Activated naive CD8-positive, alpha-beta T cell treated with anti-CD3 and anti-CD28 coated beads for 36 hours (primary cell): ENCODE measurements at places on chromosomes 3 and 15. TPM values are rescaled to one million over a fixed set of nuclear protein-coding genes. Genes with fewer than 3 reads are reported as not detected.
A peak's percentile ranks its signal among the peaks of the same experiment; 100 is the strongest.

DNA sequence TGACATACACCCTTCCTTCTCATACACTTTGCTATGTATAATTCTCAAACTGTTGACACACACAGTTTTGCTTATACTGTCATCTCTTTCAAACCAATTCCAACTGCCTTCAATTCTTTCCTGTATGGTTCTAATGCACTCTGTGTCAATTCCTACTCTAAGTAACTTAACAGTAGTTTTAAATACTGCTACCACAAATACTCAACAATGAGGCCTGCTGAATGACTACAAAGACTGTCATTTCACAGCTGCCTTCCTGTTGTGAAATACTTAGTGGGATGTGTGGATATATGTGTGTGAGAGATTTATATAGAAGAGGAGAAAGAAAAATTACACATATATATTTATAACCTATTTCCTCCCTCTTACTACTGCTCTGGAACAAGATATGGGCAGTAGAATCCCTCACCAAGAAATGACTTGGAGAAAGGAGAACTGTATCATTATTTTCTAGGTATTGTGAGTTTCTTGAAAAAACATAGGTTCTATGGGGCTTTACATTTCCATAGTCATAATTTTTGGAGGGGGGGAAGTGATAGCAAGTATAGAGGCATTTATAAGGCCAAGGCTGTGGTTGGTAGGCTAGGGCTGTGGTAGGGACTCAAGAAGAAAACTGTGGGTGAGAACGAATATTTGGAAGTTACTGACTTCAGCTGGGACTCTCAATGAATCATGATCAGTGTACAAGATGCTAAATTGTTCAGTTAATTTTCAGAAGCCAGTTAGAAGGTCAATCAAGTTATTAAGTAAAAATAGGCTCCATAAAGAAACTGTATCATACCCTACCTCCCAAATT is 88.7 kb downstream of the ANKRD28 start:
- no peak for DNase-seq

DNA sequence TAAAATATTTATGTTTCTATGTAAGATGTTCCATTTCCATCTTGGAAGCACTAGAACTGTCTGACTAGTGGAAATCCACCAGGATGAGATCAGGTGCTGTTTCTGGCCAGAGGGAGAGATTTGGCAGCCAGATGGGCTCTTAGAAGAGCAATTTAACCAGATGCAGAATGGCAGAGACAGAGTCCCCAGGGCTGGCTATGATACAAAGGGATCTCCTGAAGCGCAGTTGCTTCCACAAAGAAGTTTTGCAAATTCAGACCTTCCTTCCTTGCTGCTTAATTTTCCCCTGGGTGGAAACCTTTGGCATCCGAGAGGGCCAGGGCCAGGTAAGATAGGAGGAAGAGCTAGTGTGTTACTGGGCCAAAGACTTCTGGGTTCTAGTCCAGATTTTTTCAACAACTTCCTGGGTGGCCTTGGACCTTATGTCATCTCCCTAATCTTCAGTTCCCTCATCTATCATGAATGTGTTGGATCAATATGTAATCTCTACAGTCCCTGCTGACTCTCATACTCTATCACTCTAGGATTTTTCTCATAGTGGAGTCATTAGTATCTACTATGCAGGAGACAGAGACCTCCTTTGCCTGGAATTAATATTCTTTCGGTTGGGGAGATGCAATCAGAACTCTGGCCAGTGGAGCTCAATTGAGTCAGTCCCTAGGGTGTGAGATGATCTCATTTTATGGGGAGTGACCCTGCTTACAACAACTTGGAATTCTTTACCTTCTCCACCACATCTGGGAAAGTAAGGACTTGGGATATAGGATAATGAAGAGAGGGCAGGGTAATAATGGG is 41.1 kb upstream of the NDUFB4 start:
- no peak for DNase-seq

DNA sequence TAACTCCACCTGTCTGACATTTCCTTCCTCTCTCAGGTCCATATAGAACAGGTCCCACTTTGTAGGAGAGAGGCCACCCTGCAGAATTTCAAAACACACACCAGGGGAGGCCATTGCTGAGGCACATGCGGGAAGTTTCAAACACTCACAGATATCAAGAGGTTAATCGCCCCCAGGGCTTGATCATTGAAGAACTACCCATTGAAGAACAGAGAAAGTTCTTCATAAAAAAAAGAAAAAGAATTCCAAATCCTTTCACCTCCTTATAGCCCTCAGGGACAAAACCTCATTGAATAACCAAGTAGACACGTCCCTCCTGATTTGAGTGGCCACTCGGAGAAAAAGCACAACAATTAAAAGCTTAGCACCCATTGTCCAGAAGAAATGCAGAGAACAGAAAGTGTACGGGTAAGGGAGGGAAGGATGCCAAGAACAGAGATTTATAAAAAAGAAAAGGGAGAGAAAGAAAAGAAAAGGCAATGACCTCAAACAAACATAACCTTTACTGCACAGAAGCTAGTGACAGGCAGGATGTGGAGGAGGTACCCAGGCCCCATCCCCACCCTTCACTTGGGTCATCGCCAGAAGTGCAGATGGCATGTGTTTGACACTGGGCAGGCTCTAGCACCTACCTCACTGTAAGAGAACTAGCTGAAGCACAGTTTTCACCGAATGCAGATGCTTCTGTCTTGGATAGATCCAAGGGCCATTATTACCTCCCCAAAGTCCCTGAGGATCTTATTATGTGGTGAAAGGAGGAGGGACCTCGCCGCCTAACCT is 112.3 kb upstream of the HES1 start:
- no peak for DNase-seq

GRCh38 chr3:16520970-16521881 is 7.7 kb upstream of the RFTN1 start:
- DNase-seq: no peak

DNA sequence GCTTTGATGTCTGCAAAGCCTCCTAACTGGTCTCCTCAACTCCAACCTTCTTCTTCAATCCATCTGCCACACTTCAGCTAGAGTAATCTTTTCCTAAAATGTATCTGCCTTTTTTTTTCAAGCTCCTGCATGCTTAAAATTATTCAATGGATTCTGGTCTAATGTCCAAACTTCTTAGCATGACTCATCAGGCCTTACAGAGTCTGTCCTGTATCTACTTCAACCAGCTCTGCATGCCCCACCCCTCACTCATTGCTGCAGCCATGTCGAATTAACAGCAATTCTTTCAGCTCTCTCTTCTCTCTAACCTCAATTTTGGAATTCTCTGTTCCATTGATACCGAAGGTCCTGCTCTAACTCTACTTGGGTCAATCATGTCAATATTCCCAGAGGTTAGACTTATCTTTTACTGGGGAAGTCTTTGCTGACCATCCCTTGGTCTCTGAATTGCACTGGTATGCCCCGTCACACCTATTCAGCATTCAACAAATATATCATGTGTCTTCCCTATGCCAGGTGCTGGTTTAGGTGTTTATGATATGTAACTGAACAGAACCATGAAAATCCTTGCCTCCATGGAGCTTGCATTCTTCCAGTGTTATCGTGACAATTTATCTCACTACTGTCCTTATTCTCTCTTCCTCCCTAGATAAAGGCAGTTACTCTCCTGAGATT is 88.5 kb upstream of the NANOGP8 start:
- DNase-seq: no peak

PHLDB2 gene
- 2.3 TPM for total RNA-seq

- no peak for DNase-seq
These were observed 156.6 kb upstream of the SLC24A5 start for GRCh38 chr15:47964229-47964628.

PARL gene
- 107 TPM for total RNA-seq

- DNase-seq: peak; percentile 57
These were observed 106.4 kb downstream of the FBLN2 start for GRCh38 chr3:13655061-13655913.

VGLL3 gene
- total RNA-seq: not detected

GPR149 gene
- total RNA-seq: not detected

DNA sequence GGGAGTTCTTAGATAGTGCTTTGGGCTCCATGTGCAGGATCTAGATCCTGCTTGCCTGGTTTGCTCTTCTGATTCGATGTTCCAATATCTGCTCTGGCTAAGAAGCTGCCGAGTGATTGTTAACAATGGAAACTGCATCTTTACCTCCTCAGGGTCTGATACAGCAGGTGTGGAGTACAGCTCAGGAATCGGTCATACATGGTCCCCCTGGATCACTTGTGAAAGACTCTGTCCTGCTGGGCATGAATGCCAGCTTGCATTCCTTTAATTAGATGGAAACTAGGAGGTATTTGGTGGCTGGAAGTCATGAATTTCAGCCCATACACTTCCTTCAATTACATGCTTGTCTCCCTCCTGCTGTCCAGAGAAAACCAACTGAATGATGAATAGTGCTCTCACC is 95.3 kb downstream of the CHRNA7 start:
- no peak for DNase-seq

DMXL2 gene
- 7.2 TPM for total RNA-seq
